ENCODE measurements at places on chromosomes 3 and 15.
A peak's percentile ranks its signal among the peaks of the same experiment; 100 is the strongest.

GRCh38 chr3:192169332-192169915, 557.9 kb downstream of the FGF12 start:
- no peak for DNase-seq

DNA sequence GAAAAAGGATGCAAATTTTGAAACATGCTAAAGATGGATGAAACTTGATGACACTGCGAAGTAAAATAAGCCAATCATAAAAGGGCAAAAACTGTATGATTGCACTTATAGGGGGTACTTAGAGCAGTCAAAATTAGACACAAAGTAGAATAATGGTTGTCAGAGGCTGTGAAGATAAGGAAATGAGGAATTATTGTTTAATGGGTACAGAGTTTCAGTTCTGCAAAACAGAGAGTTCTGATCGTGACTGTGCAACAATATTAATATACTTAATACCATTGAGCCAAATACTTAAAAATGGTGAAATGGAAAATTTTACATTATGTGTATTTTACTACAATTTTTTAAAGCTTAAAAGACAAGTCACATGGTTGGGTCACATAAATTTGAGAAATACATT, 35.1 kb downstream of the UBE3A start:
- DNase-seq, result peak; percentile 74

DNA sequence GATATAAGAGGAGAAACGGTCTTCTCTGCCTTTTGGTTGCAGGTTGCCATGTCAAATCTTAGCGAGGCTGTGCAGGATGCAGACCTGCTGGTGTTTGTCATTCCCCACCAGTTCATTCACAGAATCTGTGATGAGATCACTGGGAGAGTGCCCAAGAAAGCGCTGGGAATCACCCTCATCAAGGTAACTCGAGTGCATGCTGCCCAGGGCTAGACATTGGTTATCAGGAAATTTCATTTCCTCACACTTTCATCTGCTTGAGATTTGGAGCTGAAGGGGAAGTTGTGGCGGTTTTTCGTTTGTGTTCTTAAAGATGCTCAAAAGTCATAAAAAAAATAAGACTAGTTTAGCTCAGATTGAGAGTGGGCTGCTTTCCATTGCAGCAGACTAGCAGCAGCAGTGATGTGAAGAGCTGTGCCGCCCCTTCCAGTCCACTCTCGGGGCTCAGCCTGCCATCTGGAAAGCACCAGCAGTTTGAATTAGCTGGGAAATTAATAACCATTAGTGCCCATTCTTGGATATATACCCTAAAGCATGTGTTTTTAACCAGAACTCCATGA, 32.2 kb downstream of the GPD1L start:
- peak; percentile 5 for DNase-seq

DNA sequence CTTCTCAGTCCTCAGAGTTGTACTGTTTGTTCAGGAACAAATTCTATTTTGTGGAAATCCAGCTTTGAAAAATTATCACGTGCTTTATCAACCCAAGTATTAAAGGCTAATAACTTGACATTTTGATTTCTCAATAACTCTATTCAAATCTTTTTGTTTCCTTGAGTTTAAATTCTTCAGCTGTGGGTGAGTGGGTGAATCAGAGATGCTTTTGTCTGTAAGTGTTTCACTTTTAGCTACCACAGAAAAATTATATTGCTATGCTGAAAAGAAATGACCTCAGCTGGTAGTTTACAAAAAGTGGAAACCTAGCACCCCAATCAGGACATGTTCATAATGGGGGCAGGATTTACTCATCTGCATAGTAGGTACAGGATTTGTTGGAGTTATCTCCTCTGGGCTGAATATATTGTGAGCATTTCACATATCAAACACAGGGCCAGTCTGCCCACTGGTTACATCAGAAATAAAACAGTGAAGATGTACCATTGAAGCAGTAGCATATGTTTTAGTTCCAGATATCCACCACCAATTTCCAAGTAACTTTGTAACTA, 30.5 kb downstream of the MINDY4B start:
- DNase-seq, result no peak

- DNase-seq, result peak; percentile 31
Observed at GRCh38 chr15:90677807-90678790, 39.0 kb upstream of the BLM start.

GRCh38 chr3:115226844-115227445, 79.9 kb upstream of the ZBTB20 start:
- no peak for DNase-seq

DNA sequence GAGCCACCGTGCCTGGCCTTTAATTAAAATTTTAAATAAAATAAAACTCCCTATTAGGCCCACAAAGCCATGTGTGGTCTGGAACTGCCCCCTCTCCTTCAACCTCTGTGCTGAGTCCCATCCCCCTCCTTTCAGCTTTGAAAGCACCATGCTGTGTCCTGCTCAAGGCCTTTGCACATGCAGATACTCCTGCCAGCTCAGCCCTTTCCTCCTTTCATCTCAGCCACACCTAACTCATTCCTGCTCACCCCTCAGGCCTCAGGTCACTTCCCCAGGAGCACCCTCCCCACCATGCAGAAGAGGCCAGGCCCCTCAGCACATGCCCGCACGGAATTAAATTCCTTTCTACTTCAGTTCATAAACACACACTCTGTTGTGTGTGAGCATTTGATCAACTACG, 28.1 kb downstream of the ATRIP start:
- DNase-seq, result no peak

GRCh38 chr15:90563463-90563862, 33.7 kb downstream of the CRTC3 start:
- DNase-seq, result peak; percentile 24

DNA sequence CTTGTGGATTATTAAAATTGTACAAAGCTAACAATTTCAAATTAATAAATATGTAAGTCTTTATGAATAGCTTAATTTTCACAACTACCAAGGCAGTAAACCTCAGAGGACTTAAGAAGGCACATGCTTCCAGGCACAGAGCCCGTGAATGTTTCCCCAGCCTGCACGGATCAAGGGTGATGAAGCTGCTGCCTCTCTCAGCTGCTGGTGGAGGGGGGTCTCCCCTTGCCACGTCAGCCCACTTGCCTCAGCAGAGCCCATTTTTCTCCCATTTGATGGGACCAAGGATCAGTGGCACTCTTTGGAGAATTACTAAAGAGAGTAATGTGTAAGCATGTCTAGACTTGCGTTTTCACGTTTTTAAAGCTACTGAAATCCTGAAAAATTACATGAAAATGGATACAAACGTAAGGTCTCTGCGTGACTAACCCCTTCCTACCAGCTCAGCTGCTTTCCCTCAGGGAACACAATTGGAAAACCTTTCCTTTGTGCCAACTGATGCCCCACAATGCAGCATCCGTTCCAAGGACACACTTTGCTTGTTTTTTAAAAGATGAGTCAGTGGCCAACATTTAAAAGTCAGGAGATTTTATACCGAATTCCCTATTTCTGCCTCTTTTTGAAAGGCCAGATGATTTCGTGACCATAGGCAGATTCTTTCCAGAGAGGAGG, 494.1 kb downstream of the GABRG3 start:
- no peak for DNase-seq

DNA sequence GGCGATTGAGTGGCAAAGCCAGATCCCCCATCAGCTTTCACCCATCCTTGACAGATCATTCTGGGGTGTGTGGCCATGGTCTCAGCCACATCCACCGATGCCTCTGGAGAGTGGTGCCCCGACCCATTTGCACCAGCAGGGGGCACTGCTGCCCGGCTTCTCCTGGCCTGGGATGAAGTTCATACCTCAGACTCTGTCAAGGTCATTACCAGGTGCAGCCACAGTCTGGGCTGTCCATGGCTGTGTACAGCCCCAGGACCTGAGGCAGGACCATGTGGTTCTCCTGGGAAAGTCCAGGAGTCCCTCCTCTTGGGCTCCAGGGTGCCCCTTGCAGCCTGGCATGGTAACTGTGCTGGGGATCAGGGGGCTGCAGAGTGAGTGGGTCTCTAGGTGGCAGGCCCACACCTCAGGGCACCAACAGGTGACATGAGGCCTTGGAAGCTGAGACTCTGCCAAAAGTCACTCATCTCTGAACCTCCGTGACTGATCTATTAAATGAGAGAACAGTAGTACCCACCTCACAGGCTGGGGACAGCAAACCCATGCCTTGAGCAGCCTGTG, 67.2 kb downstream of the CACNA2D2 start:
- peak; percentile 61 for DNase-seq

DNA sequence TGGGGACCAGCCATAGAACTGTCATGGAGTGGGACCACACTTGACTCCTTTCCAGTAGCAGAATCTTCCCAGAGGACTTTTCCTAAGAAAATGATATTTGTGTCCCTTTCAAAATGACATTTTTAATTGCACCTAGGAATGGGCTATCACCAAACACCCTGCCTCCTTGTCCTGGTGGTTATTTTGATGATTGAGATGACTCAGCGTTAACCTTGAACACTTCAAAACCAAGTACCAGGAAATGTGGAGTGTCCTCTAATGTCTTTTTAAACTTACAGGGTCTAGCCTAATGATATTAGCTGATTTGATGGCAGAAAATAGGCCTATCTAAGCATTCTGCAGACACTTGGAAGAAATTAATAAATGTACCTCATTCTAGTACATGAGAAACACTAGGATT, 90.7 kb downstream of the HHLA2 start:
- no peak for DNase-seq

- no peak for DNase-seq
Observed at GRCh38 chr15:94056314-94056713, 175.0 kb upstream of the MCTP2 start.

DNA sequence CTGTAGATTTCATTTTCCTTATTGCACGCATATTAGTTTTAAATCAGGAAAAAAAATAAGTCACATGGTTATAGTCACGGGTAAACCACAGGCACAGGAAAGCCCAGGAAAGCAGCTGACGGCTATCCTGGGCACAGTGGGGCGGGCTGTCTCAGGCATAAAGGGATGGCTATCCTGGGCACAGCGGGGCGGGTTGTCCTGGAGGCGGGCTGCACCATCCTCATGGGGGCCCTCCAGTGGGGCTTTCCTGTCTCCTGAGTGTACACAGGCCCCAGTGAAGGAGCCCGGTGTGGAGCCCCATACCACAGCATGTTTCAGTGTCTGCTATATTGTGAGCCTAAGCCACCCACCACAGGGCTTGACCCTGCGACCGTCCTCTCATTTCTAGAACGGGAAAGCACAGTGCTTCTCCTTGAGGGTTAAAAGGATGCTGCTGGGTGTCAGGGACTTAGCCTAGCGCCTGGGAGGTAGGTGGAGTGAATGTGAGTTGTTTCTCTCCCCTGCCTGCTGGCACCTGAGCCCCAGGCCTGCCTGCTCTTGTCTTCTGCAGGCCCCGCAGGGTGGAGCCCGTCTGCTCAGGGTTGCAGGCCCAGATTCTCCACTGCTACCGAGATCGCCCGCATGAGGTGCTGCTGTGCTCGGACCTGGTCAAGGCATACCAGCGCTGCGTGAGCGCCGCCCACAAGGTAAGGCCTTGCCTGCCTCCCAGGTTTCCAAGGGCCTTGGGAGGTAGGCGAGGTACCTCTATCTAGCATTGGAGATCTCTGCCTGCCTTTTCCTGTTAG, 25.9 kb upstream of the PLXNA1 start:
- DNase-seq, result peak; percentile 42

GRCh38 chr3:37135561-37135960, 38.8 kb downstream of the LRRFIP2 start:
- no peak for DNase-seq

DNA sequence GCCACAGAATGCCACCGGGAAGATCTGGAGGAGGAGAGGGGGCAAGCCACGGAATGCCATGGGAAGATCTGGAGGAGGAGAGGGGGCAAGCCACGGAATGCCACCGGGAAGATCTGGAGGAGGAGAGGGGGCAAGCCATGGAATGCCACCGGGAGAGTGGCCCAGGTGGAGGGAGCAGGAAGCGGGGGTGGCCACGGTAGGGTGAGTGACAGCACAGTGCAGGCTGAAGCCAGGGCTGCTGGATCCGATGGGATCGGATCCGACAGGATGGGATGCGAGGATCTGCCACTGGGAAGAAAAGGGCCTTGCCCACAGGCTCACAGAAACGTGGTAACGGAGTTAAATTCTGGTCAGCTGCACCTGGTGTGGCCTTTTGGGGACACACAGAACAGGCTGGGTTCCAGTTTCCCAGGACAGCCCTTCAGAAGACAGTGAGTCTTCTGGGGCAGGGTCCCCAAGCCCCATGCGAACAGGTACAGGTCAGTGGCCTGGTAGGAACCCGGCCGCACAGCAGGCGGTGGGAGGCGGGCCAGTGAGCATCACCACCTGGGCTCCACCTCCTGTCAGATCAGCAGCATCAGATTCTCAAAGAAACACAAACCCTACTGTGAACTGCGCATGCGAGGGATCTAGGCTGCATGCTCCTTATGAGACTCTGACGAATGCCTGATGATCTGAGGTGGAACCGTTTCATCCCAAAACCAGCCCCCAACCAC, 58.8 kb downstream of the XXYLT1 start:
- no peak for DNase-seq

Measured in inflammatory macrophage treated with lipopolysaccharide for 4 hours (primary cell).